IPS DF 6.9 (cell line): ENCODE measurements at places on chromosomes 1 and 21.

DNA sequence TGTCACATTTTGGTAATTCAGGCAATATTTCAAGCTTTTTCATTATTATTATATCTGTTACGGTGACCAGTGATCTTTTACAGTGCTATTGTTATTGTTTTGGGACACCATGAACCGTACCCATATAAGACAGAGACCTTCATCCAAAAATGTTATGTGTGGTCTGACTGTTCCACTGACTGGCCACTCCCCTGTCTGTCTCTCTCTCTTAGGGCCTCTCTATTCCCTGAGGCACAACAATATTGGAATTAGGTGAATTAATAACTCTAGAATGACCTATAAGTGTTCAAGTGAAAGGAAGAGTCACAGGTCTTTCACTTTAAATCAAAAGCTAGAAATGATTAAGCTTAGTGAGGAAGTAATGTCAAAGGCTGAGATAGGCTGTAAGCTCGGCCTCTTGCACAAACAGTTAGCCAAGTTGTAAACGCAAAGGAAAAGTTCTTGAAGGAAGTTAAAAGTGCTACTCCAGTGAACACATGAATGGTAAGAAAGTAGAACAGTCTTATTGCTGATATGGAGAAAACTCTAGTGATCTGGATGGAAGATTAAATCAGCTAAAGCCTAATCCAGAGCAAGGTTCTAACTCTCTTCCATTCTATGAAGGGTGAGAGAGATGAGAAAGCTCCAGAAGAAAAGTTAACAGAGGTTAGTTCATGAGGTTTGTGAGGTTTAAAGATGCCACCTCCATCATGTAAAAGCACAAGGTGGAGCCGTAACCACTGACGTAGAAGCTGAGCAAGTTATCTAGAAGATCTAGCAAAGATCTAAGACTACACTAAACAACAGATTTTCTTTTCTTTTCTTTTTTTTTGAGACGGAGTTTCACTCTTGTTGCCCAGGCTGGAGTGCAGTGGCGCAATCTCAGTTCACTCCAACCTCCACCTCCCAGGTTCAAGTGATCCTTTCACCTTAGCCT, 19.7 kb upstream of the DIPK1A start:
- DNase-seq, result no peak
- no peak overlapping the region for H3K27ac ChIP-seq
- no peaks in the 10 kb centered on the region for H3K27me3 ChIP-seq

GRCh38 chr1:186435336-186435735, 25.6 kb downstream of the PDC start:
- H3K36me3 ChIP-seq, result no peaks in the 10 kb centered on the region
- H3K4me3 ChIP-seq, result no peak overlapping the region
- no peak overlapping the region for H3K27ac ChIP-seq
- H3K27me3 ChIP-seq, result no peaks in the 10 kb centered on the region
- no peaks in the 10 kb centered on the region for H3K4me1 ChIP-seq

DNA sequence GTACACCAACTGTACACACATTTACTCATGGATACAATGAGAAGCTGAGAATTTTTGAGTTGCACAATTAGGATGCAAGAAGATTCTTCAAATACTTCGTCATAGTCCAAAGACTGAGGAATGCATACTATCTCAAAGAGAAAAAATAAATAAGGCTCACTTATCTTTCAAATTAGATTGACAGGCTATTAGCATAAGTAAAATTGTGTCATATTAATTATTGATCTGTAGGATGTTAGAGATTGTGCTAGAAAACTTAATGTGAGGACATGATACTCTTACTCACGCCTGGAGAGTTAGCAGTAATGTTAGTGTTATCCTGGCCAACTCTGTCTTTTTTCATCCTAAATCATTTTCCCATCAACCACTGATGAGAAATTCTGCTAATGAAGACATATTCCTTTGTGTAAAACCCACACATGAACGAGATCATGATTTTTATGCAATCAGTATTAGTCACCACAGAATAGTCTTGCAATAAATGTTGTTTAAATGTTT, 659.0 kb downstream of the LTN1 start:
- no peak for DNase-seq
- H3K4me1 ChIP-seq, result no peaks in the 10 kb centered on the region
- no peaks in the 10 kb centered on the region for H3K36me3 ChIP-seq
- no peaks in the 10 kb centered on the region for H3K27me3 ChIP-seq
- H3K27ac ChIP-seq, result no peak overlapping the region

- no peaks in the 10 kb centered on the region for H3K27me3 ChIP-seq
- H3K36me3 ChIP-seq, result no peaks in the 10 kb centered on the region
- H3K4me1 ChIP-seq, result no peaks in the 10 kb centered on the region
Measured at GRCh38 chr1:91712981-91713841, 172.7 kb downstream of the TGFBR3 start.

DNA sequence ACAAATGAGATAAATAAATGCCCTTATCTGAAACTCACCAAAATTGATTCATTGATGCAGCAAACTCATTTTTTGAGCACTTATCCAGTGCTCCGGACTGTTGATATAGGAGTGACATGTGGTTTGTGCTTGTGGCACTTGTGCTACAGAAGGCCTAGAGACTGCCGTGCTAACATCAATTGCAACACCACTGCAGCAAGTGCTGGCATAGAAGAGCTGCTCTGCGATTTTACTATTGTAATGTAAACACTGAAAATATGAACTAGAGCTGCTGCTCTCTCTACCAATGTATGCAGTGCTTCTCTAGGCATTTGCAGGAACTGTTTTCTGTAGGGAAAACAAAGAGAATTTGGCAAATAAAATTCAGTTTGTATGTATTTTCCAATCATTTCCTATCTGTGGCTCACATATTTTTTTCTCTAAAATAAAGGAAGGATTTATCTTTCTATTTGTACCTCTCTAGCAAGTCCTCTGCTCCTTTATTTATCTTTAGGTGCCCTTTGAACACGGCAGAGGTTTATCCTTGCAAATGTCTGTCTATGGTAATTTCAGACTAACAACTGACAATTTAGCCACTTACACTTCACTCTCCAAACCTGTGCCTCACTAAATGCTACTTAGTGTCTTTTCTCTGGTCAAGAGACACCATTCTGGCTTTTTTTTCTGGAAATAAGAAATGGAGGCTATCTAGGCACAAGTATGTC, 409.5 kb upstream of the ADGRL2 start:
- no peak for DNase-seq
- H3K36me3 ChIP-seq, result no peaks in the 10 kb centered on the region
- H3K27me3 ChIP-seq, result no peaks in the 10 kb centered on the region

GRCh38 chr1:159261721-159262494, 40.2 kb upstream of the FCER1A start:
- H3K4me3 ChIP-seq, result no peak overlapping the region
- no peaks in the 10 kb centered on the region for H3K36me3 ChIP-seq
- no peak for DNase-seq
- H3K4me1 ChIP-seq, result no peaks in the 10 kb centered on the region
- no peak overlapping the region for H3K27ac ChIP-seq

DNA sequence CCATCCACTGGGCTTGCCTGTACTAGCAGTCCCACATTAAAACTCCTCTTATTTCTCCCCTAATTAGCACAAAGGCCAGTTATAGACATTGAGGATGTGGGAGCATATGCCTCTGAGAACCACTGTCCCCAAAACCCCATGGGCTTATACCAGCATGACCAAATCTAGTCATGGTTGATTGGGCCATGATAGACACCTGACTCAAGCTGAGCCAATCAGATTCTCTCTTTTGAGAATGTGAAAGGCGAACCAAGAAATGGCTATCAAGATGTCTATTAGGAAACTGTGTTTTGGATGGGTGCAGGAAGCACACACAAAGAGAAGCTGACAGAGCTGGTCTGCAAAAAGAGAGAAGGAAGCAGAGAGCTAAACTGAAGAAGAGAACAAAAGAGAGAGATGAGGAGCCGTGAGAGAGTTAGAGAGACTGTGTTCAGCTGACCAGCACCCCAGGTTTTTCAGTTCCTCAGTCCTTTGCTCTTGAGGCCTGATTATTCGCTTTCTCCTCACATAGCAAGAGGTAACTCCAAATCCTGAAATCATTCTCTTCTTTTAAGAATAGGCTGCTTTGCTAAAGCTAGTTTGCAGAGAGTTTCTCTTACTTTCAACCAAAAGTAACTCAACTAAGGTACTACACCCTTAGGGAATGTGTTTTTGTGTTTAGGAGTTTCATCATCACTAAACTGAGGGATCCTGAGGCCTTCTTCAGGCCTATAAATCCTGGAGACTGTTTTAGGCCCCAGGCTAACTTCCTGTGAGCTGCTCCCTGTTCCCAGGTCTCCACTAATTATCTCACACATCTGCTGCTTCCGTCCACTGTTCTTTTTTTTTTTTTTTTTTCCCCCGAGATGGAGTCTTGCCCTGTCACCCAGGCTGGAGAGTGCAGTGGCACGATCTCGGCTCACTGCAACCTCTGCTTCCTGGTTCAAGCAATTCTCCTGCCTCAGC, 7.9 kb upstream of the TIPRL start:
- H3K27me3 ChIP-seq, result no peaks in the 10 kb centered on the region
- H3K36me3 ChIP-seq, result no peaks in the 10 kb centered on the region
- no peak overlapping the region for H3K27ac ChIP-seq
- no peak for DNase-seq
- no peak overlapping the region for H3K4me3 ChIP-seq
- H3K4me1 ChIP-seq, result no peaks in the 10 kb centered on the region

DNA sequence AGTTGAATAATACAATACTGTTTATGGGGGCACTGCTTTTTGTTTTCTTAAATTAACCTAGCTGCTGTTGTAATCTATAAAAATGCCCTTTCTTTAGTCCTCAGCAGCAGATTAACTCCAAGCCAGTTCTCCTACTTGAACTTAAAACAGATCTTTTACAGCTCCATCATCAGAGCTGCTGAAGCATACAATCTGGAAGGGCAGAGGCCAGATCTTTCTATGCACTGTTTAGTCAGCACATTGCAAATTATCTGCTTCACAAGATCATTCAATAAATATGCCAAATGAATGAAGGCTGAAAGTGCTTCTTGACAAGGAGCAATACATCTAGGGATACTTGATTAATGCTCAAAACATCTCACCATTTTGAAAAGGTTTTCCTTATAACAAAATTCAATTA, 115.8 kb downstream of the PLPPR5 start:
- no peaks in the 10 kb centered on the region for H3K36me3 ChIP-seq
- H3K4me3 ChIP-seq, result no peak overlapping the region
- DNase-seq, result no peak
- no peaks in the 10 kb centered on the region for H3K4me1 ChIP-seq
- H3K27ac ChIP-seq, result no peak overlapping the region
